ENCODE measurements at places on chromosomes 5 and 9.

- no peak for DNase-seq
Observed at GRCh38 chr9:98218562-98219363, 26.3 kb upstream of the CORO2A start.

GRCh38 chr5:140220032-140220697, 45.2 kb downstream of the CYSTM1 start:
- DNase-seq: no peak

GRCh38 chr5:149298163-149298562, 26.5 kb downstream of the AFAP1L1 start:
- no peak for DNase-seq

- no peak for DNase-seq
Observed at GRCh38 chr9:114250235-114250568, 72.7 kb upstream of the ORM1 start.

DNA sequence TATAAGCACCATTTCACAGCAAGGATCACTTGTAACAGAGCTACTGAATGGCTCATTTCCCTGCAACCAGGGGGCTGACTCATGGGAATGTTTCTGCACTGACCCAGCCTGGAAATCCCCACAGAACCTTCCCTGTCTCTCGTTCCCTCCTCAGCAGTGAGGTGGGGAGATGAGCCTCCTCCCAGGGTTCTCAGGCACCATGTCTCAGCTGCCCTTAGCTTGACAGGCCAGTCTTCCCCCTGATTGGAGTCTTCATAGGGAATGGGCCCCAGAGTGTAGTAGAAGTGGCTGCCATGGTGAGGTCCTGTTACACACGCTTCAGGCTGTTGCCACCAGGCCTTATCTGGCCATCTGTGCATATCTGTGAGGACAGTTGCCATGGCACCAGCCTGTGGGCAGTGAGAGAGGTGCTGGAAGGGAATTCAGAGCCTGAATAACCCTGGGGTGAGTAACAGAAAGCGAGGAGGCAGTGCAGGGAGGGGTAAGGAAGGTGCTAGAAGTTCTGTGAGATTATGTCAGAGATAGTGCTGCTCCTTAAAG, 324.4 kb downstream of the ENC1 start:
- DNase-seq: peak; percentile 4

DNA sequence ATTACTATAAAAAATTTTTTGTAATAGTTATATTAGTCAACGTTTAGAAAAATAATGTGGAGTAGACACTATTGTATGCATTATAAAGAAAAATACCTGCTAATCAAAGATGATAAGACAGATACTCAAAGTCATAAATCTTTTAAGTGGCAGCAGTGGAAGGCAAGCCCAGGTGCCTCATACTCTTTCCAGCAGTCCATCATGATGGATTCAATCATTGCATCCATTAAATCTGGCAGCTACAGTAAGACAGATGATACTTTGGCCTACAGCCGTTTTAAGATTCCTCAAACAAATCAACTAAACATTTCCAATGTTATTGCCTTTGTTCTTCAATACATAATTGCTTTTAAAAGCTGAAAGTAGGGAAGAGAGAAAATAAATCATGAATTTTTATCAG, 1392.9 kb upstream of the NUDT12 start:
- DNase-seq: no peak

All from stimulated activated effector memory CD8-positive, alpha-beta T cell treated with anti-CD3 and anti-CD28 coated beads, Interleukin-12 subunit alpha, Interleukin-12 subunit beta, amount 100 ng/mL, for 72 hours (primary cell).